Stimulated activated CD4-positive, alpha-beta T cell treated with anti-CD3 and anti-CD28 coated beads, Interleukin-1b, Interleukin-23, amount 100 ng/mL, for 1 hour (primary cell): ENCODE measurements at places on chromosomes 16 and 17.

DNA sequence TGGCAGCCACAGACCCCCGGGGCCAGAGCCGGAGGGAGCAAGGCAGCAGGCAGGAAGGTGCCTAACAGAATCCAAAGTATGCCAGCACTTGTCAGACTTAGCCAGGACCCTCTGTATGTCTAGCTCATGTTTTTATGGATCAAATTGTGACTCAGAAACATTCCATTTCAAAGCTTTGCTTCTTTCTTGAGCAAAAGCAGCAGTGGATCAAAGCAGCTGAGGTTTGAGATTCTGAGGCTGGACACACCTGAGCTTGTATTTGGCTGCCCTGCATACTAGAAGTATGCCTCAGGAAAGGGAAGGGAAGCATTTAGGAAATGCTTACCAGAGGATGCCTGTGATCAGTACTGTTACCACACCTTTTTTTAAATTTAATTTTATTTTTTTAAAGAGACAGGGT, 5.7 kb upstream of the MYO1C start:
- no peak for DNase-seq

DNA sequence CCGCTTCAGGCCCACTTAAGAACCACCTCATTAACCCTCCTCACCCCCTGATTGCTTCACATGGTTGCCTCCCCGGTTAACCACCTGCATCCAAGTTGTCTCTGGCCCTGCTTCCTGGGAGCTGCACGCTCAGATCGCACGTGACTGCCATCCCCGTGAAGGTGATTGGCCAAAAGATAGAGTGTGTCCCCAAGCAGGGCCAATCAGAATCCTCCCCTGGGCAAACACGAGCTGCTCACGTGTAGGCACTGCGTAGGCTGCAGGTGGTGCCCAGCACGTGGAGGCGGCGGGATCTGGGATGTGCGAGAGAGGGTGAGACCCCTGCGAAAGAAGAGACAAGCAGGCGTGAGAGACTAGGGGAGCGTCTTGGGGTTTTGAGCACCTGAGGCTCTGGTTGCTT, 111.8 kb upstream of the CRHR1 start:
- no peak for DNase-seq

GRCh38 chr16:49332589-49333258, 40.9 kb upstream of the C16orf78 start:
- DNase-seq = no peak

- DNase-seq = no peak
These were observed 31.3 kb upstream of the NAT9 start for GRCh38 chr17:74807441-74807840.

- DNase-seq = no peak
These were observed 9.1 kb downstream of the IGFBP4 start for GRCh38 chr17:40452216-40452787.

DNA sequence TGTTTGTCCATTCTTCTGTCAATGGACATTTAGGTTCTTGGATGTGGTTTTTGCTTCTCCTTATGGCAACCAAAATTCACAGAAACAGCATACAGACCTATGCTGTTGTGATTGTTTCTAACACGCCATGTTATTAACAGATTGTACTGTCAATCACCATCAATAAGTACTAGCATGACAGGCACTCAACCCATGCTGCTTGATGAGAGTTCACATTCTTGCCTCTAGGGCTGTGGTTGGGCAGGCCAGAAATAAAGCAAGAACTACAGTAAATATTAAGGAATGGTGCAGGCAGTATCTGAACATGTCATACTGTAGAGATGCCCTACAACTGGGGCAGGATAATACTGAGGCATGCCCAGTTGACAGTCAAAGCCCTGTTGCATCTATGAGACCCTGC, 171.2 kb upstream of the ZFHX3 start:
- no peak for DNase-seq

DNA sequence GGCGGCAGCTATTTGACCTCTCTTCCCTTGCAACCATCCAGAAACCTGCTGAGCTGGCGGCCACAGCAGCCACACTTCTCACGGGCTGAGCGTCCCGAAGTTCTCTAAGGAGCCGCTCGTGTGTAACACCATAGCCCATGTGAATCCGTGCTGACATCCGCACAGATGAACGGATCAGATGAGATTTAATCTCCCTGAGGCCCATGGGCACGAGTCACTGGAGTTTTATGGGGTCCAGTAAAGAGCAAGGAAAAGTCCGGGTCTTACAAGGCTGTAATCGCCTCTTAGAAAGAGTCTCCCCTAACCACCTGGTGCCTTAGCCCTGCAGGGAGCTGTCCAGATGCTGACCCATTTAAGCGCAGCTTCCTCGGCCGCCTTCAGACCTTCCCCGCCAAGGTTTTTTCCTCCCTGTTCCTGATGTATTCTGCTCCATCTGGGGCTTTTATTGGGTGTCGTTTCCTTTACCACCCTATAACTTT, 5.5 kb upstream of the CACNG5 start:
- no peak for DNase-seq

DNA sequence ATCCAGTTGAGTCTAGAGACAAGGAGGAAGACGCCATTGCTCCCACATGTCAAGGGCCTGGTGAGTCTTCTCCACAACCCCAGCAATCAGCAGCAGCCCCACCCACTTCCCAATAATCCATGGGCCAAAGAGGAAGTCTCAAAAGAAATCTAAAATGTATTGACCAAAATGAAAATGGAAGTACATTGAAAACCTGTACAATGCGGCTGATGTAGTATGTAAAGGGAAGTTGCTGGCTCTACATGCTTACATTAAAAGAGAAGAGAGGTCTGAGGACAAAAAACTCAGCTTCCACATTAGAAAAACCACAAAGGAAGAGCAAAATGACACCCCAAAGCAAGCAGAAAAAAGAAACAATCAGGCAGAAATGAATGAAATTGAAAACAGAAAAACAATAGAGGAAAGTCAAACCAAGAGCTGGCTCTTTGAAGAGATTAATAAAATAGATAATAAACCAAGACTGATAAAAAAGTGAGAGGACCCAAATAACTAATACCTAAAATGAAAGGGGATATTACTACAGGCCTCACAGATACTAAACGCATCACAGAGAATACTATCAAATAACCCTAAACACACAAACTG, 100.6 kb upstream of the METRNL start:
- DNase-seq = no peak

DNA sequence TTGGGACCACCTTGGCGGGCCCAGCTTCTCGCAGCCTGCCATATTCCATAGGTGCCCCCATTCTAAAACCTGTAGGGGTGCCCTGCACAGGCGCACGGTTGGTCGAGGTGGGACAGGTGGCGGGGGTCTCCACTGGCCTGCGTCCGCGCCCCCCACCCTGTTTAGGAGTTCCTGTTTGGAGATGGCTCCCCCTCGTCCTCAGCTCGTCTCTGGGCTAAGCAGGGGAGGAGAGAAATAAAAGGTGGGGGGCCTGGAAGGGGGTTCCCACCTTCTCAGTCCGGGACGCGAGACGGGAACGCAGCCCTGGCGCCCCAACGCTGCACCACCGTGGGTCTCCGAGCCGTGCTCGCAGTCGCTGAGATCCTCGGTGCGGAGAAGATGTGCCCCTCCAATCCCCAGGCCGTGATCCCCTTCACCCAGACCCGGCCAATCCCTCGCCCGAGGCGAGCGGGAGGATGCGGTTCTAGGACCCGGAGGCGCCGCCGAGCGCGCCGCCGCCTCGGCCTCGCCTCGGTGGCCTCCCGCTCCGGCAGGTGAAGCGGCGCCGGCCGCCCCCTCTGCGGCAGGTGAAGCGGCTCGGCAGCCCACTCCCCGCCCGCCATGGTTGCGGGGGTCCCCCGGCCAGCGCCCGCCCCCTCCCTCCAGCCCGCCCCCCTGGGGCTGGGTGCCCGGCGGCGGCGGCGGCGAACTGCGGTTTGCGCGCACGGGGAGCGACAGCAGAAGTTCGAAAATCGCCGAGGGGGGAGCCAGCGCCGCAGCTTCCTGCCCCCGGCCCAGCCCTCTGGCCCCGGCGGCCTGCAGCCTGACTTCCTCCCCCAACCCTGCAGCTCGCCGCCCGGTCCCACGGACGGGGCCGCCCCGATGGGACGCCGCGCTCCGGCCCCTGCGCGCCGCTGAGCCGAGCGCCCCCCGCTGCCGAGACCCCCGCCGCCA, at the start of gene FMNL1:
Gene FMNL1 (plus strand): TSS at position 805 of the 933 bp plus-strand sequence. CDS start 240 bp downstream, outside the sequence.
- no peak for DNase-seq

- no peak for DNase-seq
These were observed 147.0 kb upstream of the CIBAR2 start for GRCh38 chr16:85259115-85259831.

GRCh38 chr16:85187447-85187846, 75.2 kb upstream of the CIBAR2 start:
- no peak for DNase-seq

- DNase-seq = no peak
These were observed 349.2 kb upstream of the HSBP1 start for GRCh38 chr16:83458612-83459011.

GRCh38 chr16:12489357-12489990, 314.2 kb downstream of the CPPED1 start:
- no peak for DNase-seq

DNA sequence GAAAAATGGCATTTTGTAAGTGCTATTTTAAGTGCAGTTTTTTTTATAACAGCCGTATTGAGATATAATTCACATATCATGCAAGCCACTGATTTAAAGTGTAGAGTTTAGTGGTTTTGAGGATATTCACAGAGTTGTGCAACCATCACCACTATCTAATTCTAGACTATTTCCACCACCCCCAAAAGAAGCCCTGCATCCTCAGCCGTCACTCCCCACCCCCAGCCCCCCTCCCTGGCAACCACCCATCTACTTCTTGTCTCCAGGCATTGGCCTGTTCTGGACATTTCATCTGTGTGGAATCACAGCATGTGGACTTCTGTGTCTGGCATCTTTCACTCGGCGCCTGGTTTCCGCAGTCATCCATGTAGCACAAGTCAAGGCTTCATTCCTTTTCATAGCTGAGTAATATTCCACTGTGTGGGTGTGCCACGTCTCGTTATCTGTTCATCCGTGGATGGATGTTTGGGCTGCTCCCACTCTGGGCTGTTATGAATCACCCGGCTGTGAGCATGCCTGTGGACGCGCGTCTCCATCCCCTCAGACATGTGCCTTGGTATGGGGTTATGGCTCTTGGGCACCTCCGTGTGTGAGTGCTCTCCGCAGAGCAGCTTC, 138.4 kb upstream of the CIBAR2 start:
- no peak for DNase-seq

- DNase-seq = no peak
These were observed 26.9 kb downstream of the RND2 start for GRCh38 chr17:43051969-43052368.

DNA sequence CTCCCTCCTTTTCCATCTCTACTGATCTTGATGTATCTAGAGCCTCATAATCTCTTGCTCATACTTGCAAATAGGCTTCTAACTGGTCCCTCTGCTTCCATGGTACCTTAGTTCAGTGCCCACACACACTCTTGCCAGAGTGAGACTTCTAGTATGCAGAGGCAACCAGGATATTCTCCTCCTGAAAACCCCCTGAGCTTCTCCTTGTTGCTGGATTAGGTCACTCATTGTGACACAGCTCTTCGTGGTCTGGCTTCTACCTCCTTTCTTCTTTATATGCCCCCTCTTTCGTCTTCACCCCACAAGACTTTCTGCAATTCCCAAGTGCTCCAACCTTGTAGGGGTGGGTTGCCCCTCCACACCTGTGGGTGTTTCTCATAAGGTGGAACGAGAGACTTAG, 2.5 kb upstream of the FAM20A start:
- no peak for DNase-seq

DNA sequence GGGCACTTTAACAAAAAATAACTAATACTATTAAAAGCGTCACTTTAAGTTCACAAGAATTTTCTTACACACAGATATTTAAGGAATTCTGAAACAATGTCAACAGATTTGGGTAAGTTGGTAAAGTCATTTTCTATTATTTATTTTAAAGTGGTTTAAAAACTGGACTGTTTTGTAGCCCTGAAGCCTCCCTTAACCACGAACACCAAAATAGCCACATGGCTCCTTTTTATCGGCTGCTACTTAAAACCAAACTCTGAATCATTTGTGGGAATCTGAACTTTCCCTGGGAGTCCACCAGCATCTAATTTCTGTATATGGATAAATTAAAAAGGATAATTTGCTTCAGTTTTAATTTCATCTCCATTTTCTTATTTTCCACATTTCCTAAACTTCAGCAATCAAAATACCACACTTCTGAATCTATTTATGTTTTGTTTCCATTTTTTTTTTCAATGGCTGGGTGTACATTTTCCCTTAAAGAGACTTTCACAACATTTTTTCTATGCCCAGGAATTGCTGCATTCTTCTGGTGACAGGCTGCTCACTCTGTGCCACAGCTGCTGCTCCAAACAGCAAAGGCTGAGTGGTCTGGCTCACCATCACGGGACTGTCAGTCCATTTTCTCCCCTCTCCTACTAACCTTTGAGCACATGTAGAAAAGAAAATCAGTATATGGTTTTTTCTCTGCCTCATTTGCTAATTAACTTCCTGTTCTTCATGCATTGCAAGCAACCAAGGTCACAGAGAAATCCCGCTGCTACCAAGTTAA, 255.5 kb upstream of the KCNJ16 start:
- DNase-seq = no peak

DNA sequence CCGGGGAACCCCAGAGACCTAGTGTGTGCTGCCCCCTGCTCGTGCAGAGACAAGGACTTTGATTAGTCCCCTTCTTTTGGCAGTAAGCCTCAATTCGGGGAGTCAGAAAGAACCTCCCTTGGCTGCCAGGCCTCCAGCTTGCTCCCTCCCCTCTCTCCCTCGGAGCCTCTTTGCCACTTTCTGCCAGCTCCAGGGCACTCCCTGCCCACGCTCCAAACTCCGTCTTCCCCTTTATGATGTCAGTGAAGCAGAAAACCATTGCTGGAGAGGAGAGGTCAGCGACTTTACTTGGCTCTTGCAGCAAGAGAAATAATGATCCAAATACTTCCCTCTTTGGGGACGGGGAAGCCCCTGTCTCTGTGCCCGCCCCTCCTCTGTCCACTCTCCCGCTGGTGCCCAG, 28.1 kb downstream of the TTYH2 start:
- no peak for DNase-seq

DNA sequence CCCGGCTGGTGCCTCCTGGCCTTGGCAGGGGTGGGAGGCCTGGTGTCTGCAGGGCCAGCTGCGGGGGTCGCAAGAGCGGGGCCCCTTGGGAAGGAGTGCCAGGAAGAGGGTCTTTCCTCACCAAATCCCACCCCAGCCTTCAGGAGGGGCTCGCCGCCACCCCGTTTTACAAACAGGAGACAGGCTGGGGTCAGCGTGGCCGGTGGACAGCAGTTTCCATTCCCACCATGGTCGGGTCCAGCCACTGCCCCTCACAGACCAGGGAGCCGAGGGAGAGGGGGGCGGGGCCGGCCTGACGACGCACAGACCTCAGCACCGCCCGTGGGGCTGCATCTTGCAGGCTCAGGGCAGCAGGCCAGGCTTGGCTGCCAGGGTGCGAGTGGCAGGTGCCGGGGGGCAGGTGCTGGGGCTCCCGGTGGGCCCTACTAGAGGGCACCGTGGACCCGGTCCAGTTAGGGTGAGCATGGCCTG, 7.6 kb downstream of the CBFA2T3 start:
- DNase-seq = no peak
